Effector CD8-positive, alpha-beta T cell (primary cell): ENCODE measurements at places on chromosomes 5 and 9.

DNA sequence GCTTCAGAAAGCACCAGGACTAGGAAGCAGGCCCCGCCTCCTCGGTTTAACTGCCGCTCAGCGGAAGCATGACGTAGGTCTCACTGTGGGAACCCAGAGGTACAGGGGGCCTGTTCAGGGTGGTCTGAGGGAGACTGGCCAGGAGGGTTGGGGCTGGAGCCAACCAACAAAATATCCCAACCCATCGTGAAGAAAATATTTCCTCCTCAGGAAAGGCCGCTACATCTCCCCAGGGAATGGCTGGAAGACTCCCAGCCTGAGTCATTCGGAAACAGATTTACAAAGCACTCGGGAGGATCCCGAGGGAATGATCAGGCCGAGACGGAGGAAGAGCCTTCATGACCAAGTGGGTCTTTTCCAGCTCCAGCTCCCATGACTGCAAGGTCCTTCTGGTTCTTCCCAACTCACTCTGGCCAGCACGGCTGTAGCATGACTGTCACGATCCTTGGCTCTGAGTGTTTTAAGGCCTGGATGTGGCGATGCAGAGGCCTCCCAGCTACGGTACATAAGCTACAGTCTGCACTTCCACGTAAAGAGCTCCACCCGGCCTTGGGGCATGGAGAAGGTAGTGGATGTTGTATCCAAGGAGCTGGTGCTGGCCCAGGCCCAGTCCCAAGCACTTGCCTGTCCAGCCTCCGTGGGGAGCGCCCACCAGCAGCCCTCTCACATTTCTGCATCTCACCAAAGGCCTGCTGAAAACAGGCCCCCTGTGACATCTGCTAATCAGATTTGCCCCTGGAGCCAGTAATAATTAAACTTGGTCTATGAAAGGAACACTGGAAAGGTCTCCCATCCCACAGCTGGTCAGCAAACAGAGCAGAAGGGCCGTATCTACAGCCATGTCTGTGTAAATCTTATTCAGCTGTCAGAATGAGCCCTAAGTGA lies 100.6 kb downstream of the LHFPL2 start:
- DNase-seq: no peak

DNA sequence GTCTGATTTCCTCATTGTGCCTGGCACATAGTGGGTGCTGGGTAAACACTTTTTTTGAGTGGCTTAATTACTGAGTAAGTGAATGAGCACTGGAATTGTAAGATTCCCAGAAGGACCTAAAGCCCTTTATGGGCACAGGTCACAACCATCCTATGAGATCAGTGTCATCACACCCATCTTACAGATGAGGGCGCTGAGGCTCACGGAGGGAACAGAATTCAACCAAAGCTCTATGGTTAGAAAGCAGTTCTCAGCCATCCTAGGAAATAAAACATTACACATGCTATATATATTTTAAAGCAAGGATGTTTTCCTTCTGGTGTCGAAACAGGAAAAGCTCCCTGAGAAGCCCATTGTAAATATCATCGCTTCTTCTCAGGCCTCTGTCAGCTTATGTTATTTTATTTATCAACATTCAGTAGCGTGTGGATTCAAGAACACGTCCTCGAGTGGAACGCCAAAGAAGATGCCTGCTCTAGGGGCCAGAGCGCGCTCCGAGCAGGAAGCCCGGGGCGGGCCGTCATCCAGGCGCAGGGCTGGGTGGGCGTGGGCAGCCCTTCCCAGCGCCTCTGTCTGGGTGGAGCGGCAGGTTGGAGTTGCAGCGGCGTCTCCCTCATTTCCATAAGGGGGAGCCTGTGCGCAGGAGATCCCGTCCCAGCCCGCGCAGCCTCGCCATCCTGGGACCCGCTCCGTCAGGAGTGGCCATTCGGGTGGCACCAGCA lies 155.8 kb upstream of the SMIM23 start:
- no peak for DNase-seq

DNA sequence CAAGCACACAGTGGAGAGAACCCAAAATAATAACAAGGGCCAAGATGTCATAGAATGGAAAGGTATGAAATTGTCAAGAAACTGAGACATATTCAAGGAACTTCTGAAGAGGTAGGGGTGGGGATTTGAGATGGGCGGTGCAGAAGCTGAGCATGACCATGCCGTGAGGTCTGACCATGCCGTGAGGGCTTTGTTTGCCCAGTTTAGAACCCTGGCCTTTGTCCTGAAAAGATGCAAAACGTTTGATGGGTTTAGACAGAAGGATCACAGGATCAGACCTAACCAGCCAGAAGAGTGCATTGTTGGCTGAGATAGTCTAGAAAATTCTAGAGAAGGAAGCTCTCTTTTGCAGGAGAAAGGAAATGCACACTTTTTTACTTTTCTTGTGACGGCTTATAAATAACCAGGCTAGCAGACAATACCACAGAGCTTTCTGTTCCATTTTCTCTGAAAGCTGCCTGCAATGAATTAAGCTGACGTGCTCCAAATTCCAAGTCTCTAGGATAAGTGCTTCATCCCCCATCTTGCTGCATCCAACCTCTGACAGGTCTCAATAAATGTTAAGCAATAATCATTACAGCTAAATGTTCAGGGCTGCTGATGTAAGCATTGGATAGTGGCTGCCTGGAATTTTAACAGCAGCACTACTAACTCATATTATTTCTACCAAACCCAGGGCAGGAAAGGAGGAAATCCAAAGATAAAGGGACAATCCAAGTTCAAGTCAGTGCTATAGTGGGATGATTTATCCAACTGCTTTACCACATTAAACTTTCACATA lies 110.9 kb upstream of the IL6ST start:
- DNase-seq: no peak

DNA sequence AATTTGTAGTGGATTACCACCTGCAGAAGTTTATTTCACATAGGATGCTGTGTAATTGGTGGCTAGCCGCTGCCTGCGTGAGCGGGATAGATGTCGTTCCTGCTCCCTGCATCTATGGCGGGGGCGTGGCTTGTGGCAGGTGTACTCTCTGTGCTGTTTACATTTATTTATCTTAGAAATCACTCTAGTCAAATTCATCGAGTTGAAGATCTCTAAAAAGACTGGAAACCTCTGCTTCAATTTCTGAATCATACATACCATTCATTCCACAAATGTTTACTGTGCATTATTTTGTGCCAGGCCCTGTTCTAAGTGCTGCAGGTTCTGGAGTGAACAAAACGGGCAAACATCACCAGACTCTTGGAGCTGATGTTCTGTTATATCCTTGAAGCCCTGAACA lies 11.9 kb downstream of the ROPN1L start:
- DNase-seq: no peak

DNA sequence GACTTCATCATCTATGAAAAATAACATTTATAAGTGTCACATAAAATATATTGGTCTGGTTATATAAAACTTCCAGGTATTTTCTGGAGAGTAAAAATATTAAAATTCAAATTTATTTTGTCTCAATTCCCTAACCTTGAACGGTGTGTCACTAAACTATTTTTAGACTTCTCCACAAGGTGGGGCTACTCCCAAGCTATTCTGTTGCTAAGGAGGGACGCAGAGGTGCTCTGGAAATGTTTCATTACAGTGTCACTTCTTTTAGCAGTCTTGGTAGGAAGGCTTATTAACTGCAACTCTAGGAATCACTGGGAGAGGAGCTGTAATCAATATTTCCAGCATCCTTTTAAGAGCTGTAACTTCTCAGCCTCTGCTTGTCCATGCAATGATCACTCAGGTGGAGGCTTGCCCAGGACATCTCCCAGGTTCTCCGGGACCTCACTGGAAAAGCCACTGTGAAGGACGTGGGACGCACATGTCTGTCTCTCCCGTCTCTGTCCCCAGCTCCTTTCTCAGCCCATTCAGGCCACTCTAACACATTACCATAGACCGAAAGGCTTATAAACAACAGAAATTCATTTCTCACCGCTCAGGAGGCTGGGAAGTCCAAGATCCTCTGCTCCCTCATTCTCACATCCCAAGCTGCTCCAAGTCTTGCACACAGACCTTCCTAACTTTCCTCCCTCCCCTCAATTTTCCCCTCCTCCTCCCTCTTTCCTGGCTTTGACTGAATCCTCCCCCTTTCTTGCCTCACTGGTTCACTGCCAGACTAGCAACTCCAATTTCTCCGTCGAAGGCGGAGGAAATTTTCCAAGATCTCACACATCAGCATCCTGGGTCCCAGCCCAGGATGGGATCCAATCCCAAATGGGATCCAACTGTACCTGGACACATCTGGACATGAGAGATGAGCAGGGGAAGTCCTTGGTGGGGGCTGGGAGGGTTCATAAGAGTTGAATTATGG lies 32.7 kb upstream of the DNAH5 start:
- no peak for DNase-seq

DNA sequence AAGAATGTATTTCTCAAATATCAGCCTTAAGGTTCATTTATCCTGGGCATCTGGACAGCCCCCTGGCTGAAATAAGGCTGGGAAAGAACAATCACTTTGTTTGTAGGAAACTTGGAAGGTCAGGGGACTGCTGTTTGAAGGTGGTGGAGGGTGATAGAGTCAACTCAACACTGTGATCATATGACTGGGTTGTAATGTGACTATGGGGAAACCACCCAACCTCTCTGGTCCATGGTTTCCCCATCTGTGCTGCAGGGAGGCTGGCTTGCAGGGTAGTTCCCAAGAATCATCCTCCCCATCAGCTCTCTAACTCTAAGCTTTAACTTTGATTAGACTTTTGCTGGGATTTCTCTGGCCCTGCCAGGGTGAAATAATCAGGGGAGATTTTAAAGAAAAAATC lies 10.0 kb downstream of the INSYN2B start:
- no peak for DNase-seq

DNA sequence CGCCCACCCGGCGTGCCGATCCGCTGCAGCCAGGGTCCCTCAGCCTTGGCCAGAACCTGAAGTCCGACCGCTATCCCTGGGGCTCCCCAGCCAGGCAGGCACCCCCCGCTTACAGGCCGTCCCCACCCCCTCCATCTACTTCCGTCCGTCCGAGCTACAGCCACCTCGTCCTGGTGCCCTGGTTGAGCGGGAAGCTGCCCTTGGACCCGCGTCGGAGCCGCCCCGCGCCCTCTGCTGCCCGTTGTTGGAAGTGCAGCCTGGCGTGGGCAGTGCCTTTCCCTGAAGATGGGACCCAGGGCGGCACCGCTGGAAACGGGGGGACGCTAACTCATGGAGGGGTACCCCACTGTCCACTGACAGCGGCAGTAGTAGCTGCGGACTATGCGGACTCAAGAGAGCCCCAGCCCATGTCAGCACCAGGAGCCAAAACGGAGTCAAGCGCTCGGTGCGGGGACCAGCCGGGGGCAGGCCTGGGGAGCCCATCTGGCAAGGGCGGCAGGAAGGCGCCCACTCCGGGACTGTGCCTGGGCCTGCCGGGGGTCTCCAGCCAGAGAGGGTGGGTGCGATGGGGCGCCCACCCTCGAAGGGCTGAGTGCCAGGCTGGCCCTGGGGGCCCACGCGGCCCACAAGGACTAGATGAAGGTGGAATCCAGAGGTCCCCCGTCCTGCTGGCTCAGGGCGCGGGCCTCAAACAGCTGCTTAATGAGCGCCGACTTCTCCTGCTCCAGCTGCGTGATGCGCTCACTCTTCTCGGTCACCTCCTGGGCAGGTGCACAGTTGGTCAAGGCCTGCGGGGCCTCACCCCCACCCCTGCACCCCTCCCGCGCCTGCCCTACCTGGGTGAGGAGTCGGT lies 6.1 kb downstream of the SAPCD2 start:
- DNase-seq: peak; percentile 32

DNA sequence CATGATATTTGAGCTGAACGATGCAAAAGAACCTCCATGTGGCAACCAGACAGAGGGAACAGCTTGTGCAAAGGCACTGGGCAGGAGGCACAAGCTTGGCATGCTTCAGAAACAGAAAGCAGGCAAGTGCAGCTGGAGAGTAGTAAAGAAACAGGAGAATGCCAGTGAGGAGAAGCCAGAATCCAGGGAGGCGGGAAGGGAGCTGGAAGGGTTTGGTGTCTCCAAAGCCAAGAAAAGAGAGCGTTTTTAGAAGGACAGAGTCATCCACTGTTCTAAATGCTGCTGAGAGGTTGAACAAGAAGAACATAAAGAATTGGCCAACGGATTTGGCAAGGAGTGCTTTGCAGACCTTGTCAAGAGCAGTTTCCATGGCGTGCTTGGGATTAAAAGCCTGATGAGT lies 124.7 kb downstream of the TLE1 start:
- DNase-seq: no peak

DNA sequence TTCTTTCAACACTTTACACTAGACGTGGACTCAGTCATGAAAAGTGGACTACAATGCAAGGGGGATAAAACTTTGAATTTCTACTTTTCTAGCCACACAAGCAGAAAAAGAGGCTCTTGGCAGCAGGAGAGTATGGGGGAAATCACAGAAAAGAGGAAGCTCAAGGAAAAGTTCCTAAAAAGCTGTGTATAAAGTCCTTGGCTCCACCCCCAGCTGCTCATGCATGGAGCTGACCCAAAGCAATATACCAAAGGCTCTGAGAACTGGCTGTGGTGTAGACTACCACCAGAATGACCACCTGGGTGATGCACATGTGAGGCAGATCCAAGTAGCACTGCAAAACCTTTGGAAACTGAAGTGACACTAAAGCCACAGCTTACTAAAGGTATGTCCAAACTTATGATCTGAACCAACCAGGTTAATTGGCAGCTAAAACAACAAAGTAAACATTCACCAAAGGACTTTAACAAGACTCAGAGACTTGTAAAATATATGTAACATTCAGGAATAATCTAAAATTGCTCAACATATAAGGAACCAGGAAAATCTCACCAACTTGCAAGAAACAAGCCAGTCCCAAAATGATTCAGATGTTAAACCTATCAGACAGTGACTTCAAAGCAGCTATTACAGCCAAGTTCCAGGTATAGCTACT lies 55.5 kb upstream of the RASGRF2 start:
- no peak for DNase-seq

DNA sequence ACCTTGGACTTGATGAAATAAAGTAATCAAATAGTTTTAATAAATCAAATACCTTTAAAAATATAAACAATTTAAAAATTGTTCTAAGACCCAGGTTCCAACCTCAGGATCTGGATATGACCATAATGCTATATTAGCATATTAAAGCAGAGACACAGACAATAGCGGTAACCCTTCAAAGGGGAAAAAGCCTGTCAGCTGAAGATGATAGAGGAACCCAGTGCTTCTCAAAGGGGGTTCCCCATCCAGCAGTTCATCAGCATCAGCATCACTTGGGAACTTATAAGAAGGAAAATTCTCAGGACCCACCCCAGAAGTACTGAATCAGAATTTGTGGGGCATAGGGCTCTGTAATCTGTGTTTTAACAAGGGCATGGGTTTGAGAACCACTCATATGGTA lies 519.6 kb downstream of the RAB3C start:
- DNase-seq: no peak
